Right kidney (tissue), 9 donors: ENCODE measurements at places on chromosomes 7 and 10.

DNA sequence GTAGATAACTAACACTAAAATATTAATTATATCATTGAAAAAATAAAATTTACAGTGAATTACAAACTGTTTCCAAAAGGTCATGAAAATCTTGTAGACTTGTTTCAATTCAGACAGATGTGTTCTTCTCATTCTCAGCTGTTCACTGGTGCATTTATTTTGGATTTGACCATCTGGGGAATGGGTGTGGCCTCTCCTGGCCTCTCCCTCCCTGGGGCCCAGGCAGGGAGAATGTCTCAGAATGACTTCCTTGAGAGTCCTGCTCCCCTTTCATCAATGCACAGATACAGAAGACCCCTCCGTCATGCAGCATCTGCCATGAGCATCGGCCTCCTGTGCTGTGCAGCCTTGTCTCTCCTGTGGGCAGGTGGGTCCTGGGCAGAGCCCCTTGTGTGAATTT, 192.8 kb upstream of the PRSS58 start:
- no peak for DNase-seq

DNA sequence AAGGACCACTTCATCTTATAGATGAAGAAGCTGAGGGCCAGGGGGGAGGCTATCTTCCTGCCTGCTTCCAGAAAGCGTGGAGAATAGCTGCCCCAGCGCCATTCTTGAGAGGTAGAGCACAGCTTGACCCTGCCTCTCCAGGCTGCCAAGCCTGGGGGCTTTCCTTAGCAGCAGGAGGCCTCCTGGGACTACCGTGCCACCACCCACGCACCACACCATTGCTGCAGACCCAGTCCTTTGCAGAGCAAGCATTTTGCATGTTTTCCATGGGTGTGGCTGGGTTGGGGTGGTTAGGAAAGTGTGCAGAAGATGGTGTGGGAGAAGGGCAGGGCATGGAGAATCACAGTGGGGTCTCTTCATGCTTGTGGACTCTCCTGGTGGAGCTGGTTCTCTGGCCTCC, 64.9 kb downstream of the TBXAS1 start:
- no peak for DNase-seq

DNA sequence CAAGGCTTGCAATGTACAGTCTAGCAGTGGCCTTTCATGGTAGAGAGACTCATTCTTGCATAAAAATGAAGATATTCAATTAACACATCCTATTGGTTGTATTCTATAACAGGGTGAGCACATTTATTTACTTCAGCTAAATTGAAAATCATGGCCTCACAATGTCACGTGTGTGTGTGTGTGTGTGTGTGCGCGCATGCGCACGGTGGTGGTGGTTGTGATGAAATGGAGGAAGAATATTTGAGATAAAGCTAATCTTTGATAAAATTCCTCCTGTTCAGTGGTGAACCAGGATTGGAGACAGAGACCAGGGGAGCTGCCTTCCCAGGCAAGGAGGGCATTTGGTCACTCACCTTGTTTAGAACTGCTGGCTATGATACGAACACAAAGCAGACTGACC, 199.8 kb downstream of the DPP6 start:
- no peak for DNase-seq

GRCh38 chr10:101840102-101840684, 3.4 kb downstream of the KCNIP2 start:
- no peak for DNase-seq

GRCh38 chr7:148699782-148700629, 1.3 kb downstream of the CUL1 start:
- DNase-seq = no peak

GRCh38 chr7:98192781-98193457, 18.3 kb upstream of the BHLHA15 start:
- no peak for DNase-seq

DNA sequence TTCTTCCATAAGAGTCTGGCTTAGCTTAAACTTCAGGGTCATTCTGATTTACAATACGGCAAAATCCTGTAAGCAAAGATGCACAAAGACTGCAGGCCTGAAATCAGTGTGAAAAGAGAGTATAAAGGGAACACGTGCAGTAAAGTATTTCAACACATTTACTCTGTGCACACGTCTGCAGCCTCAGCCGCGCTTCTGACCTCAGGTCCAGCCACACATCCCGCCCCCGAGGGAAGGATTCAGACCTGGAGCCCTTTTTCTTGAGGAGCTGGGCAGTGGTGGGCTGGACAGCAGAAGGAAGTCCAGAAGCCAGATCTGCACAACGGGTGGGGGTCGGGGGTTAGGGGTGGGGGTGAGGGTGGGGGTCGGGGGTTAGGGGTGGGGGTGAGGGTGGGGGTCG, 58.9 kb upstream of the FAM20C start:
- DNase-seq = no peak

- no peak for DNase-seq
Observed at GRCh38 chr7:25859412-25860274, 292.4 kb upstream of the NFE2L3 start.

DNA sequence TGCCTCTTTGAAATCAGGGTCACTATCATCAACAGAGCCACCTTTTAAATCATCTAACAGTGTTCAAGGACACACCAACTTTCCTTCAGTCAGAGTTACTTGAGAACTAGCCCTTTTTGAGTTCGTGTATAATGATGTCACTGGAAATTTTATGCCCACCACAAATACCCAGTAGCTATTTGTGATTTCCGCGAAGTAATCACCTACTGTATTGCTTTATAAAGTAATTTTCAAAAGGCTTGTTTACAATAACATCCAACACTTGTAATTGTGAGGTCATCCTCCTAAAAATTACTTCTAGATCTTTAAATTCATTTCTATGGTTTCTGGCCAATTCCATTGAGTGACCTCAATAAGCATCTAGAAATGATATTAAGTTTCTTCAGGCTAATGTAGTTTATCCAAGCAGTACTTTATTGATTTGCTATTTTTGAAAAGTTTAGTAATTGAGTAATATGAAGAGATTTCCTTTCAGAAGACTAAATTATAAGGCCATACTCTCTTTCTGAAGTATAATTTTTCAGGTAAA, 12.8 kb downstream of the TRDMT1 start:
- DNase-seq = no peak

DNA sequence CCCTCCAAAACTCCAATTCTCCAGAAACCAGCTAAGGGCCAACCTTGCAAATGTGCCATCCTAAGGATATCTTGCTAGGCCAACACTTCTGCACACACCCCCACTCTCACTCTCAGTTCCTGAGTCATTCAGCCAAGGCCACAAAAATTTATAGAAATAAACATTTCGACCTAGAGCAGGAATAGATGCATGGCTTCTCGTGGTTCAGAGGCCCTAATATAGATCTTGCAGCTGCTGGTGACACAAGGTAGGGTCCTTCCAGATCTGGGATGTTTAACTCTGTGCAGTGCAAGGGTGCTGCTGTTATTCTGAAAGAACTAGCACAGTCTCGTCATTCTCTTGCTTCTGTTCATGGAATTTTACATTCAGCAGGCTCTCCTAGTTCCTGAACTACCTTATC, 369.3 kb downstream of the CALN1 start:
- DNase-seq = no peak
